ENCODE measurements at places on chromosomes 13 and 19. TPM values are rescaled to one million over a fixed set of nuclear protein-coding genes. Genes with fewer than 3 reads are reported as not detected.

TPTE2 gene
- not detected for total RNA-seq

NKPD1 gene
- total RNA-seq: not detected

CEACAM21 gene
- 2.7 TPM for total RNA-seq

CEACAM19 gene
- 13.0 TPM for total RNA-seq

ZNF709 gene
- 1.4 TPM for total RNA-seq

PCP2 gene
- not detected for total RNA-seq

CD37 gene
- not detected for total RNA-seq

KLK13 gene
- total RNA-seq: not detected

TNFSF13B gene
- 1.2 TPM for total RNA-seq

VN1R2 gene
- not detected for total RNA-seq

FLT1 gene
- total RNA-seq: 178 TPM

FAM83E gene
- 3.5 TPM for total RNA-seq

INSL3 gene
- not detected for total RNA-seq

URAD gene
- total RNA-seq: not detected

CDC34 gene
- 92.9 TPM for total RNA-seq

CACNA1A gene
- 0.38 TPM for total RNA-seq

ATP4B gene
- total RNA-seq: not detected

Data from endothelial cell of umbilical vein (primary cell).